ENCODE measurements at places on chromosomes 2 and 18.

- DNase-seq = no peak
Measured at GRCh38 chr2:188414411-188414810, 122.7 kb downstream of the GULP1 start.

DNA sequence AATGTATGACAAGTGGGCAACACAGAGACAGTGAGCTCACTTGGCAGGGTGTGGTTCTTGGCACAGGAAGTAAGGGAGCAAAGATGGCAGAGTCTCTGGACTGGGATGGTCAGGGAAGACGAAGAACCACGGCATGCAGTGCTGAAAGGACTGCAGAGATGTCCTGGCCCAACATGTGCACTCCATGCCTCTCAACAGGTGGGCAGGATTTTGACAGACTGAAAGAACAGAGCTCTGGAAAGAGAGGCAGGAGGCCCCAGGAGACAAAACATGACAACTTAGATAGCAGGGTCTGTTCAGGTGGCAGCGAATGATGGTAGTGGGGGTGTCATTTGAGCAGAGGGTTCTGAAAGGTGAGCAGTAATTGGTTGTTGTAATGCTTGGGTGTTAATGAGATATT lies 180.3 kb downstream of the FHOD3 start:
- no peak for DNase-seq

DNA sequence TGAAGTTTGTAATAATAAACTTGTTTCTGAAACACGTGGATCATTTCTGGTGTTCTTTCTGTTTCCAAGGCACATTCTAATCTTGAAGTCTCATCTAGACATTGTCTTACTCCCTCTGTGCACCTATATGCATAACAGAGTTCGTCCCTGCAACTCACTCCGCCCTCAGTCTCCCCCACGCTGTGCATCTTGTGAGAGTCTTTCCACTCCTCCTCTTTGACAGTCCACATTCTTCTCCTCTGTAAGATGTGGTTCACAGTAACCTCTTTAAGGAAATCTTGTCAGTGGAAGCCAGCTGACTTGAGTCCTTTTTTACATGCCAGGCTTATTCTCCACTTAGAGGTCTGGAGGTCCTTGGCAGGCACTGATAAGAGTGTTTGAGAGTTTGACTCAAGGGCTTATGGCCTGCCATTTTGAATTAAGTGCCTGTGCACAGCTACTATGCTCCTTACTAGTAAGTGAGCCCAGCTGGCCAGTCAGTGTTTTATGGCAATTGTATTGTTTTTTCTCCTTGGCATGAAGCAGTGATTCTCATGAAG lies 108.9 kb upstream of the IL1R2 start:
- DNase-seq = no peak

DNA sequence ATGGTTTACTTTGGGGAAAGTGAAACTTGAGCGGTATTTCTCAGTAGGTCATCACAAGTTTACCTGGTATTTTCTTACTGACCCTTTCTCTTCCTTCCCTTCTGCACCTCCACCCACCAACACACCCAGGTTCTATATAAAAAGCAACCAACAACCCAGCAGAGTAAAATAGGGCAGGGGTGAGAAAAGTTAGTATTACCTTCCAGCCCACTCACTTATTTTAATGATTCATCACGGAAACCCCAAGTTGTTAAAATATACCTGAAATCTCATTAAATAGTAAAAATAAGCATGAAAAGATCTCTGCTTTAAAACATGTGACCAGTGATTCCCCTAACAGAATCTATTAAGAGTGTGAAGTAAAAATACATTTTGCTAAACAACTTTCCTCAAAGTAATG lies 306.1 kb downstream of the ZEB2 start:
- no peak for DNase-seq

DNA sequence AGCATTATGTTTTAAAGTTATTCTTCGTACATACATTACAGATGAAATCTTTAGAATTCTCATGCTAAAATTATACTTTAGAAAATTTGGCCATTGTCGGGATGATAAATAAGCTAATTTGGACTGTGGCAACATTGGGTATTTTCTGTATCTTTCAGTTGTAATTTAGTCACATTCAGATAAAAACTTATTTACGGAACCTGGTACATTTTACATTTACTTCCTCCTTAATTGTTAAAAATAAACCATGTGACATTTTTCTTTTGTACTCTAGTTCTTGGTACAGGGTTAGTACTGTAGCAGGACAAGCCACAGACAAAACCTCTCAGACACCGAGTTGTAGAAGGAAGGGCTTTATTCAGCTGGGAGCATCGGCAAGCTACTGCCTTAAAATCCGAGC lies 4.2 kb downstream of the CNDP2 start:
- no peak for DNase-seq

GRCh38 chr18:48833701-48834412 lies 116.9 kb downstream of the SMAD7 start:
- DNase-seq = no peak

- DNase-seq = no peak
Measured at GRCh38 chr2:2846332-2847208, 515.5 kb upstream of the MYT1L start.

GRCh38 chr18:33839452-33840211 lies 261.6 kb downstream of the ASXL3 start:
- DNase-seq = no peak

DNA sequence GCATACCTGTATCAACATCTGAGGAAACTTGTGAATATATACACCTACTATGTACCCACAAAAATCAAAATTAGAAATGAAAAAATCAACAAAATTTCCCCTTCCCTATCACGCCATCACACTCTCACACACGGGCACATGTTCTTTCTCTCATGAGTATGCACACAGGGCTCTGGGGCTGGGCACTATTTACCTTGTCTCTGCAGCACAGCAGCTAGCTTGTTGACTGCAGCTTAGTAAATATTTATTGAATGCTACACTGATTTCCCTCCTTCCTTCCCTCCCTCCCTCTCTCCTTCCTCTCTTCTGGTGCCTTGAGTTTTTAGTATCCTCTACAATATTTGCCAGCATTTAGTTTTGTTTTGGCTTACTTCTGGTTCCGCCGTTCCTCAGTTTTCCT lies 182.7 kb upstream of the LHCGR start:
- DNase-seq = no peak

All from GOT3 (cell line).